ENCODE measurements at places on chromosomes 1 and 21.

DNA sequence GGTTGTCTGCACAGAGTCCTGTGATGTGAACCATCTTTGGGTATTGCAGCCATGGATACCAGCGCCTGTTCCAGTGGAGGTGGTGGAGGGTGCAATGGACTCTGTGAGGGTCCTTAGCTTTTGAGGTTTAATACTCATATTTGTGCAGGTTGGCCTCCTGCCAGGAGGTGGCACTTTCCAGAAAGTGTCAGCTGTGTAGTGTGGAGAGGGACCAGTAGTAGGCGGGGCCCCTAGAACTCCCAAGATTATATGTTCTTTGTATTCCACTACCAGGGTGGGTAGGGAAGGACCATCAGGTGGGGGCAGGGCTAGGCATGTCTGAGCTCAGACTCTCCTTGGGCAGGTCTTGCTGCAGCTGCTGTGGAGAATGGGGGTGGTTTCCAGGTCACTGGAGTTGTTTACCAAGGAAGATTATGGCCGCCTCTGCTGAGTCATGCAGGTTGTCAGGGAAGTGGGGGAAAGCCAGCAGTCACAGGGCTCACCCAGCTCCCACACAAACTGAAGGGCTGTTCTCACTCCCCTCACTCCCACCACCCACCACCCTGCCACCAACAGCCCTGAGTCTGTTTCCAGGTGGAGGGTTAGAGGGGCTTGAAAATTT lies 31.2 kb upstream of the ZNF678 start:
- DNase-seq = no peak

- DNase-seq = no peak
Measured at GRCh38 chr1:229114315-229114714, 156.6 kb upstream of the RAB4A start.

GRCh38 chr1:180966312-180966711 lies 53.6 kb downstream of the KIAA1614 start:
- DNase-seq = no peak

DNA sequence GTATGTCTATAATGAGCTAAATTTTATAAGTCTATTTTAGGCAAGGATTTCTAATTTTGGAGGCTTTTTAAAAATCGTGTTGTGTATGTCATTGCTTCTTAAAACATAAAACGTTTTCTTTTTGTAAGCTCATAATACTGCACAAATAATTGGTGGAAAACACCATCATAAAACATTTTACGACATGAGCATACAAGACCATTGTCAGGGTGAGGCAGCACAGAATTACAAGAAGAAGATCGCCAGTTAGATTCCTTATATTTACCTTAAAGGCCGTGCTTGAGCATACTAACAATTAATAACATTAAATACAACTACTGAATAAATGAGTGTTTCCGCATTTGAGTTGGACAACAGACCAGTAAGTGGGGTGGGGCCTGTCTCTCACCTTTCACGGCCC lies 19.1 kb upstream of the LMX1A start:
- DNase-seq = no peak

GRCh38 chr1:36175137-36176095 lies 19.5 kb downstream of the MAP7D1 start:
- no peak for DNase-seq

DNA sequence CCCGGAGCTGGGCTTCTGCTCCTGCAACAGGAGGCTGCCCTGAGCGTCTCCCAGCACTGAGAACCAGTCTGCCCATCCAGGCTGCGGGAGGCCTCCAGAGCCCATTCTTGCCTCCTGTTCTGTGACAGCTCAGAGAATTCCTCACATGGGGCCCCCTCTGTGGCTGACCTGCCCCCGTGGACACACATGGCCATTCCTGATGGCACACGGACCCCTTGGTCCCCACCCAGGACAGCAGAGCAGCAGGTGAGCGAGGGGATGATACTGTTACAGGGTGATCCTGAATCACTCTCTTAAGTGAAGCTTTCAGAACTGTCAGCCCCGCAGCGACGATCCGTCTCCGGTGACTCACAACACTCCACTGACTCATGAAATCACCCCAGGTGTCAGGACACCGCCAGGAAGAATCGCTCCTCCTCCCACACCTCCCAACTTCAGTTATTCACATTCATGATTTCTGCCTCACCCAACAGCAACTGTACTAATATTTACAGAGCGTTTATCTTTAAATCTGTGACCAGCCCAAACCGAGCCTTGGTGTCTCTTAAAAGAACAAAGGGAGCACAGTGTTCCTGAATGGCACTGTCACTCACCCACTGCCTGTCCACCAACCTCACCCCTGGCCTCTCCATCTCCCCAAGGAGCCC lies 22.5 kb downstream of the CHD5 start:
- DNase-seq = no peak

DNA sequence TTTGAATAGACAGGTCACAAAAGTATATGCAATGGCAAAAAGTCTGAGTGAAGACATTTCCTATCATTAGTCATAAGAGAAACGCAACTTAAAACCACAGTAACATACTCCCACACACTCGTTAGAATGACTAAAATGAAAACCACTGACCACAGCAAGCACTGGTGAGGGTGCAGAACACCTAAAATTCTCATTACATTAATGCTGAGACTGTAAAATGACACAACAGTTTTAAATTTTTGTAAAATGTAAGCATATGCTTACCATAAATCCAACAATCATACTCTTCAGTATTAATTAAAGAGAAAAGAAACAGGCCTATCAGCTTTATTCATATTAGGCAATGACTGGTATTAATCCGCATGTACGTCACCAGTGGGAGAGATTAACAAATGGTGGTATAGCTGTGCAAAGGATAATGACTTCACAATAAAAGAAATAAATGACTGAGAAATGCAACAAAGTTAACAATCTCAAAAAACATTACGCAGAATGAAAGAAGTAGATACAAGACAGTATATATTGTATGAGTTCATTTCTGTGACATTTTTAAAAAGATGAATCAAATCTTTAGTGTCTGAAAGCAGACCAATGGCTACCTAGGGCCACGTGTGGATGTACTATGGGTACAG lies 253.5 kb downstream of the AKT3 start:
- no peak for DNase-seq
